Activated CD8-positive, alpha-beta memory T cell treated with anti-CD3 and anti-CD28 coated beads for 24 hours (primary cell): ENCODE measurements at places on chromosomes 4 and X.

DNA sequence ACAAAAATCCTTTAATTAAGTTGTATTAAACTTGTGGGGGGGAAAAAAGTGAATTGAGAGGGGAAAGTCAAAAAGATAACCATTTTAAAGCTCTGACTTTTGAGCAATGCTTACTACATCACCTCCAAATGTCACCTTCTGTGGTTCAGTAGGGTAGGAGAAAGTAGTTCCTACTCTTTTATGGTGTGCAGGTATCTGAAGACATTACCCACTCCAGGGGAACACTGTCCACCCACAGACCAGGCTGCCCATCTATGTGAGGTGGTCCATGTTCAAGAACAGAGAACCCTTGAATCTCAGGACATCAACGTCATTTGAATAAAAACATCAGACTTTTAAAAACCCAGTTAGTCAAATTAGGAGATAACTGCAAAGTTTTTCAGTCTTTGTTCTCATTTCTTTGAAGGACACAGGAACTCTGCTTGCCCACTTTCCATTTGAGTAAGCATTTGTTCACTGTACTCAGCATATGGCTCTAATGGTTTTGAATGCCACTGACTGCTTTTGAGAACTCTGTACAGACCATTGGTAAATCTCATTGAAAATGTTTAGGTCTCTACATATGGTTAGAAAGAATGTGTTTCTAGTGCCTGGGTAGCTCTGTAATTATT lies 18.4 kb downstream of the NMU start:
- DNase-seq: no peak

DNA sequence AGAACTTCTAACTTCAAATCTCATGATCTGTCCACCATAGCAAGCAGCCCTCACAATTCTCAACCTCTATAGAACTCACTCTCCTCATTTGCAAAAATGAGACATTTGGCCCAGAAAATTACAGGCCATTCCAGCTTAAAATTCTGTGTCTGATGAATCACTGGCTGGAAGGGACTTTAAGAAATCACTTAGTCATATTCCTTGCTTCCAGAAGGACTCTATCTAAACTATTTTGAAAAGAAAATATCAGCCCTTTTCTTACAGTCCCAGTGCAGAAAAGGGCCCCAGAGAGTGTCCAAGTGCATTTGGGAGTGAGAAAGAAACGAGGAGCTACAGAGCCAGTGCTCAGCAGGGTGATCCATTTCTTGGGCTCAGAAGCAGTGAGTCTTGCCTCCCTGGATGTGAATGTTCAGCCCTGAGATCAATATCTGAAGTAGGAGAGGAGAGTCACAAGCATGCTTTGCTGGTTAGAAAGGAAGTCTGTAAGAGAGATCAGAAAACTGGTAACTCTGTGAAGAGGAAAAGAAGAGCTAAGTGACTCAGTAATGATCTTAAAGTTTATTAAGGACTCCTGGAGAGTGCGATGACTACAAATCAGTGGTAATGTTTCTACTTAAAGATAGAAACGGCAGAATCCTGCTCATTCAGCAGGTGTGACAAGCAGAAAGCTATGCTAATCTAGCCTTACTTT lies 139.8 kb downstream of the PALLD start:
- DNase-seq: no peak

- DNase-seq: no peak
These were observed 1.6 kb downstream of the EMCN start for GRCh38 chr4:100516225-100516624.

DNA sequence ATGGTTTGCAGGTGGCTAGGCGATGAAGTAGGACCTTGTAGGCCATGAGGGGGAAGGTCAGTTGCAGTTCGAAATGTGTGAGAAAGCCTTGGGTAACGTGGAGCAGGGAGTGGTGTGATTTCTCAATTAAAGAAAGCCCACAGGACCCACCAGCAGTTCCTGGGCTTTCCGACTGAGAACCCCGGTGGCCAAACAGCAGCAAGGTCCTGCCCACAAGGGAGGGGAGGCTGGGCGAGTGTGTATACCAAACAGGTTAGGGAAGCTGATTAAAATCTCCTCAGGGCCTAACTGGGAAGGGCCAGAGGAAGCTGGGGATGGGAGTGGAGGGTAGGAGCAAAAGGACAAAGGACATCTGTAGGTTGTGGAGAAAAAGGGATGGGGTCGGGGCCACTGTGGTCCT lies 2.4 kb downstream of the ATP6AP1 start:
- DNase-seq: no peak

DNA sequence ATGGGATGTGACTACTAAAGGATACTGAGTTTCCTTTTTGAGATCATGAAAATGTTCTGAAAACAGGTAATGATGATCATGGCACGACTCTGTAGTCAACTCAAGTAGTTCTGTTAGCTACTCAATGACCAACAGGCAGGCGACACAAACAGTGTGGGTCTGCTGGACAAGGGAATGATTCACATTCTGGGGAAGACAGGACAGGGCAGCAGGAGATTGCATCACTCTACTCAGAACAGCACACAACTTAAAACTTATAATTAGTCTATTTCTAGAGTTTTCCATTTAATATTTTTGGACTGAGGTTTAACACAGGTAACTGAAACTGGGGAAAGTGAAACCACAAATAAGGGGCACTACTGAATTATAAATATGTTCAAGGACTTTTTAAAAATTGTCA lies 365.2 kb downstream of the PRDM5 start:
- DNase-seq: no peak

GRCh38 chr4:173763389-173763788 lies 233.4 kb upstream of the HAND2 start:
- no peak for DNase-seq

DNA sequence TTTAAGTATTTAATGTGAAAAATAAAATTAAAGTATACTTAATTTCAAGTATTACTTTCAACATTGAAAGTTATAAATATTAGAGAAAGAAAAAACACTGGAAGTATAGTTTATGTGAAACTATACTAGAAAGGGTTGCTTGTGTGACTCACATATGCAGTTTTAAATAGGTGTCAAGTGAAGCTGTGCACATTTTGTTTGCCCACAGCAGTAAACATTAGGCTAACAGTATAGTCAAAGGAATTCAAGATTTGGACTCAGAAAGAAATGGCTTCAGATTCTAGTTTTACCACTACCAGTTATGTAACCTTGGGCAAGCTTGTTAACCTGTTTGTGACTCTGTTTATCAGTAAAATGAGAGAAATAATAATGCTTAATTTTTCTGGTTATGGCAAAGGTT lies 148.2 kb downstream of the FAM47B start:
- no peak for DNase-seq

DNA sequence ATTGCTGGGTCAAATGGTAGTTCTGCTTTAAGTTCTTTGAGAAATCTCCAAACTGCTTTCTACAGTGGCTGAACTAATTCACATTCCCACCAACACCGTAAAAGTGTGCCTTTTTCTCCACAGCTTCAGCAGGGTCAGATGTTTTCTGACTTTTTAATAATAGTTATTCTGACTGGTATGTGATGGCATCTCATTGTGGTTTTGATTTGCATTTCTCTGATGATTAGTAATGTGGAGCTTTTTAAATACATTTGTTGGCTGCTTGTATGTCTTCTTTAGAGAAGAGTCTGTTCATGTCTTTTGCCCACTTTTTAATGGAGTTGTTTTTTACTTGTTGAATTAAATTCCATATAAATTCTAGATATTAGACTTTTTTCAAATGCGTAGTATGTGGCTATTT lies 257.5 kb upstream of the ANKRD50 start:
- DNase-seq: no peak

- no peak for DNase-seq
These were observed 114.8 kb upstream of the ATP6AP2 start for GRCh38 chrX:40465735-40466551.

DNA sequence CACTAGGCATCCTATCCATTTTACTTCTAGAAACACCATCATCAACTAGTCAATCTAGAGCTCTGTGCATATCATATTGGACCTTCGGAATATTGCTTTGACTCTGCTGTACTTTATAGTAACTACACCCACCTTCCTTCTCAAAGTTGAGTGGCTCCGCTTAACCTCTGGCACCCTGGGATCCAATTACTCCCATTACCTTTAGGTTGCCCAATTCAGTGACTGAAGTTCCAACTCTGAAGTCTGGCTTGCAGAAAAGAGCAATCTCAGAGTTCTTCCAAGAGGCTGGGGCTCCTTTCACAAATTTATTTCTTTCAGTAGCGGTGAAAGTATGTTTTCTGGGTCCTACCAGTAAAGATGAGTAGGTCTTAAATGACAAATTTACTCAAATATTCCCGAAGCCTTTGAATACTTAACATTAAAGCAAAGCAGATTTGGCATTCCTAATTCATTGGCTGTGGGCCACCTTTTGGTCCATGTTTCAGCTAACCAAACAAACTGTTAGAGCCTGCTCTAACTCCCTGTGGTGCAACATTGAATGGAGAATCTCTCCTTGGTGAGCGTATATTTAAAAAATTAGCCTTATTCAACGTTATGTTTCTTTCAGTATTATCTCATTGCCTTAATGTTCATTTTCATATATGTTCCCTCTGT lies 1215.8 kb downstream of the RAPGEF2 start:
- DNase-seq: no peak

DNA sequence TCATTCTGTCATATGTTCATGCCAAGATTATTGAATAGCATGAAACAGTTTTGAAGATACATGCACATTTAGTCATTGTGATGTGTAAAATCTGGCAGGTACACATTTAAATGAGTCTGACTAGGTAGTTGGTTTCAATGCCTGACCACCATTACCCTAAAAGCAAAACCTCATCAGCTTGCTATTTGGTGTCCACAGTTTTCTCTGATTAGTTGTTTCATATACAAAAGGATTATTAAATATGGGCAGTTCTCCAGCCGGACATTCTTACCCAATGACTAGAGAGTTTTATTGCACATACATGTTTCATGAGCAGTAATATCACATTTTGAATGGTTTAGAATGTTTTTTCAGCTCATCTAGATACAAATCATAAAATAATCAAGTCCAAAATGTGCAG lies 23.7 kb downstream of the DCHS2 start:
- no peak for DNase-seq

GRCh38 chrX:129737916-129738315 lies 863 bp upstream of the XPNPEP2 start:
- no peak for DNase-seq

DNA sequence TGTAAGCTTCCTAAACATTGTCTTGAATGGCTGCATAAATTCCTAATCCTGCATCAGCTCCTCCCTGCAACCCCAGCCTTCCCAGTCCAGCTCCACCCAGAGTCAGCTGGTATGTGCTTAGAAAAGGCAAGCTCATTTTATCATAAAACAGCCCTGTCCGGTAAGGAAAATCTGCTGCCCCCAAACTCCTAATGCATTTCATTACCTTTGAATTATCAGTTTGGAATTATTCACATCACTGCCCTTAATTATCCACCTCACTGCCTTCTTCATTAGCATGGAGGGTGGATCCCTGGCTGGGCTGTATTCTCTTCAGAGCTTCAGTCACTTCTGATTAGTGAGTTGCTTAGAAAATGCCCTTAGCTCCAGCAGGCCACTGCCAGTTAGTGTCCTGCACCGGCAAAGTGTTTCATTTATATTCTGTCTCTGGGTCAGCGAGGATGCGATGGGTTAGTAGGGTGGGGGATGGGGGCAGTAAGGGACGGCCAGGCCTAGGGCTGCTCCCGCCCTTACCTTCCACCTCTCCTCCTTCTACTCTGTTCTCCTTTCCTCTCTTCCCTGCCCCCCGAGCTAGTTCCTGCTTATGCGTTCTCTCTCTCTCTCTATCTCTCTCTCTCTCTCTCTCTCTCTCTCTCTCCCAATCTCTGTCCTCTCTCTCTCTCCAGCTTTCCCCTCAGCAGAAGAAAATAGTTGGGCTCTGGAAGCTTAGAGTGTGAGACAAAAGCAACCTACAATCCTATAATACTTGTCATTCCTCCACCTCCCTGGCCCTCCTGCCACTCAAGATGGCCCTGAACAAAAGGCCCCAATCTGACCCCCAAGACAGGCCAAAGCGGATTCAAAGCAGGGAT lies 174.8 kb upstream of the KLF3 start:
- no peak for DNase-seq

DNA sequence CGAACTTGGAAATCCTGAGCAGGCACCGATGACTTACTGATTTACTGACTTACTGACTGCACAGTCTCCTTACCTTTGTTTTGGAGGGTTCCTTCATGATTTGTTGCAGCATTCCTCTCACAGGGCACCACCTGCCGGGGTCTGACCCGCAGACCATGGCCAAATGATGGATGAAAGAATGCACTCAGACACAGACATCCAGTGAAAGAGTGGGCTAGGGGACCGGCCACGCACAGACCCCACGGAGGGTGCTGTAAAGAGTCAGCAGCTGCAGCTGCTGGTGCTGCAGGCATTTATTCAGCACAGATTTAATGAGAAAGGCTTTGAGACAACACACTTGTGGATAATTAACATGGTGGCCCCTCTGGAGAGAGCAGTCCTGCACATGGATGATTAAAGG lies 3.4 kb downstream of the MAGEB5 start:
- no peak for DNase-seq

GRCh38 chrX:129945131-129945530 lies 37.3 kb upstream of the BCORL1 start:
- no peak for DNase-seq

DNA sequence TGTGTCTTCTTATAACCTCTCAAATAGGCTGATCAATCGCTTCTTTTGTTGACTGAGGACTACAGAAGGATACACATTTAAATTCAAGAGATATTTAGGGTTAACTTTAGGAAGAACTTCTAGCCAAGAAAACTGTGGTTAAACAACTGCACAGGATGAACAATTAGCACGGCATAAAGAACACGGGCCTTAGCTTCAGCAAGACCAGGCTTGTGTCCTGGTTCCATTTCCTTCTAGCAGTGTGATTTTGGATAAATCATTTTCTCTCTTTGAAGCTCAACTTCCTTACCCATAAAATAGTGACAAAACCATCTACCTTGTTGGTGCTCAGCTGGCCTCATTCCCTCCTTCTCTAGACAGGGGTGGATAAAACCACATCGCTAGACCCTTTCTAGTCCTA lies 117.6 kb downstream of the TSPAN5 start:
- no peak for DNase-seq

- no peak for DNase-seq
These were observed 12.5 kb upstream of the ART3 start for GRCh38 chr4:76061982-76062381.

- no peak for DNase-seq
These were observed 2.9 kb downstream of the SEC24B start for GRCh38 chr4:109436504-109436903.

DNA sequence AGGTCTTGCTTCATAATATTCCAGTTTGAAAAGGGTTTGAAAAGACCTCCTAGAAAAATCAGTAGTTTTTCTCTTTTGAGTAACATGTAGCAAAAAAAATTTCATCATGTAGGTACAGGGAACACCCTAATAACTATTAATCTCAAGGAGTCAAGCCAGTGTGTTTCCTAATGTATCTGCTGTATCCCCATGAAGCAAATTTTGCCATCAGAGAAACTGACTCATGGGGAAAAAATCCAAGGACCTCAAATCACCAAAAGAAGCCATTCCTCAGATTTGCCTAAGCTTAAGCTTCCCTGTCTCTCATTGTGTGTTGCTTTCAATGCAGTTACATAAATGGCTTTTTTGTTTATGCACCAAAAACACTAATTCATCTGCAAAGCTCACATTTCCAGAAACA lies 29.7 kb downstream of the F9 start:
- DNase-seq: no peak

GRCh38 chr4:81282131-81282530 lies 67.1 kb upstream of the PRKG2 start:
- DNase-seq: no peak

- no peak for DNase-seq
These were observed 483.9 kb downstream of the IDS start for GRCh38 chrX:149021159-149021558.

- no peak for DNase-seq
These were observed 71.3 kb downstream of the HTRA3 start for GRCh38 chr4:8340781-8341241.
